Activated CD4-positive, alpha-beta memory T cell treated with anti-CD3 and anti-CD28 coated beads, Interleukin-2, amount 10 ng/mL, durations not matched to agents 7 days and 5 days (primary cell): ENCODE measurements at places on chromosomes 12 and 14. TPM values are rescaled to one million over a fixed set of nuclear protein-coding genes. Genes with fewer than 3 reads are reported as not detected.

DNA sequence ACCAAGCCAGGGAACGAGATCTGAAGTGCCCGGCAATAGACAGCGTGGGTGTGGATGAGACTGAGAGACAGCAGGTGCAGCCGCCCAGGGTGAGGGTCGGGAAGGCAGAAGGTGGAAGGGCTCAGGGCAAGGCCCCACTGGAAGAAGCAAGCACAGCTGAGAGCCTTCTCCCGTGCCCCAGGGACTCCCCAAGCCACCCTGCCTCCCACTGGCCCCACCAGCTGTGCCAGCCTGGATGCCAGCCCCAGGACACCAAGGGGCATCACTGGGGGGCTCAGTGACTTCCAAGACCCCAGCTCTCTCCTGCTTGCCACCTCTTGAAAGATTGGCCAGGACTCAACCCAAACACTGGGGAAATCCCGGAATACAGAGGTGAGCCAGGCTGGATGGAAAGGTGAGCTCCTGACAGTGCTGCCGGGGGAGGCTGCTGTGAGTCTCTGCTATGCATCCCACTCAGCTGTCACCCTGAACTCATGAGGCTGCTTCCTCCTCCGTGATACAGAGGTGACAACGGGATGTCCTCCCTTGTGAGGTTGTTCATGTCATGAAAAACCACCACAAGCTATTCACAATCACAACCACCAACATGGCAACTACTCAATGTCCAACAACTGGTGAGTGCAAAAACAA is 13.8 kb downstream of the TESC start:
- DNase-seq, result no peak
- no peaks in the 10 kb centered on the region for H3K27me3 ChIP-seq
- no peak overlapping the region for H3K4me3 ChIP-seq
- no peak overlapping the region for H3K27ac ChIP-seq

DNA sequence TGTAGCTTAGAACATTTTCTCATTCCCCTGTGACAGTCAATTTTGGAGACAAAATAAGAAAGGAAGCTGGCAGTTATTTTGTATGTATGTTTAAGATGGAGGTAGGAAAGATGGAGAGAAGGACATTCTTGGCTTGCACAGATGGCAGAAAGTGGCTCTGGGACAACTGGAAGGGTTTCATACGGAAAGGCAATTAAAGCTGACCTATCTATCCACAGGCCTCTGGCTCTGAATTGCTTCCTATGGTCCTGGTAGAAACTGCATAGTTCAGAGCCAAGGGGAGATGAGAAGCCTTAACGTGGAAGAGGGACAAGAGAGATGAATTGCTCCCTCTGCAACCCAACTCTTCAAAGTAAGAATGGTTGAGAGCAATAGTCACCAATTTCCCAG is 8.0 kb upstream of the NPFF start:
- DNase-seq, result no peak
- peaks cover 4% of the 10 kb centered on the region for H3K4me1 ChIP-seq
- no peak overlapping the region for H3K27ac ChIP-seq
- H3K27me3 ChIP-seq, result no peaks in the 10 kb centered on the region

- DNase-seq, result no peak
- H3K27ac ChIP-seq, result no peak overlapping the region
- H3K36me3 ChIP-seq, result peaks cover 52% of the 10 kb centered on the region
- no peak overlapping the region for H3K4me3 ChIP-seq
- no peaks in the 10 kb centered on the region for H3K4me1 ChIP-seq
Observed at GRCh38 chr12:132056320-132056719, 87.8 kb downstream of the DDX51 start.

GRCh38 chr12:64603183-64603841 is 7.0 kb upstream of the RASSF3 start:
- no peak overlapping the region for H3K4me3 ChIP-seq
- no peaks in the 10 kb centered on the region for H3K27me3 ChIP-seq
- DNase-seq, result no peak
- H3K27ac ChIP-seq, result no peak overlapping the region

DNA sequence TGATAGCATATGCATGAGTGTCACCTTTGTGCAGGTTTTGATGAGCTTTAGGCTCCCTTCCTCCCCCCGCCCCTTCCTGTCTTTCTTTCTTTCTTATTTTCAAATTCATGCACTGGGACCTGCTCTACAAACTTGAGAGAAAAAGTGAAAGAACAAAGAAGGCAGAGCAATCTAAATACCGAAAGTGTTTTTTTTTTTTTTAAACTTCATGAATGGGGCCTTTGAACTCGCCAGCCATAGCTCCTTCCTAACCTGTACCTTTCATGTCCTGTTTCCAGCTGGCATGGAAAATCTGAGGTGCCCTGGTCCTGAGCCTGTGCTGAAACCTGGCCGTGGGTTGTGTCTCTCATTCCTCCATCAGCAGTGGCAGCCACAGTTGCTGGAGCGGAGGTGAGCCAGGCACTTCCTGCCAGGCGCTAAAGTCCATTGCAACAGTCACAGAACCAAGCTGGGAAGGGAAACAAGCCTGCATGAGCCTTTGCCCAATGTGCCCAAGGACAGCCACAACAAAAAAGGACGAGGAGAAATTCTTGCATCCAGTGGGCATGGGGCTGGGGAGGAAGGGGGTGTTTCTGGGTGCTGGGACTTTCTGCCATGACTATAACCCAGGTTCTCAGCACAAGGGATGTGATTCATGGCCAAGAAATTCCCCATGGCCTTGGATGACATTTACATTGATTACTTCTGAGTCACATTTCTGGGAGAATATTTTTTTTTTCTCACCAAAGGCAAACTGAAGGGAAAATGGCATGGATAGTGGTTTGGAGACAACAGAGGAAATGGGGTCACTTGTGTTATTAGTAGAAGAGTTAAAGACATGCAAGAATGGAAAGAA is 102.7 kb downstream of the TMEM30B start:
- DNase-seq, result peak; percentile 44
- peak overlapping the region; percentile 87 for H3K27ac ChIP-seq
- peak overlapping the region; percentile 74 for H3K4me3 ChIP-seq
- H3K27me3 ChIP-seq, result no peaks in the 10 kb centered on the region
- H3K36me3 ChIP-seq, result no peaks in the 10 kb centered on the region

The NKX2-1 gene
- not detected for total RNA-seq

The TGM1 gene
- total RNA-seq, result 4.0 TPM

The MEG3 gene
- total RNA-seq, result not detected

DNA sequence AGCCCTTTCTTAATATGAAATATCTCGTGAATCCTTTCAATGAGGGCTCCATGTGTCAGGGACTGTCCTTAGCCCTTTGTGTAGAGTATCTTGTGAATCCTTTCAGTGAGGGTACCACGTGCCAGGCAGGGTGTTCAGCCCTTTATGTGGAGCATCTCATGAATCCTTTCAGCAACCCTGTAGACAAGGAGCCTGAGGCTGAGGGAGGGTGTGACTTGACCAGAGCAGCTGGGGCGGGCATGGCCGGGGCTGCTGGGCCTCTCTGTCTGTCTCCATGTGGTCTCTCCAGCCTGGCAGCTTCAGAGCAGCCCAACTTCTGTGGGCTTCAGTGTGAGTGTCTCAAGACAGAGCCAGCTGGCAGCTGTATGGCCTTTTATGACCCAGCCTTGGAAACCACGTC is 140.2 kb downstream of the AACS start:
- H3K36me3 ChIP-seq, result no peaks in the 10 kb centered on the region
- H3K4me1 ChIP-seq, result peaks cover 4% of the 10 kb centered on the region
- no peak for DNase-seq

GRCh38 chr12:58028294-58028693 is 86.9 kb downstream of the ATP23 start:
- no peaks in the 10 kb centered on the region for H3K4me1 ChIP-seq
- peaks cover 2% of the 10 kb centered on the region for H3K27me3 ChIP-seq
- no peak overlapping the region for H3K4me3 ChIP-seq
- H3K36me3 ChIP-seq, result no peaks in the 10 kb centered on the region
- H3K27ac ChIP-seq, result no peak overlapping the region

DNA sequence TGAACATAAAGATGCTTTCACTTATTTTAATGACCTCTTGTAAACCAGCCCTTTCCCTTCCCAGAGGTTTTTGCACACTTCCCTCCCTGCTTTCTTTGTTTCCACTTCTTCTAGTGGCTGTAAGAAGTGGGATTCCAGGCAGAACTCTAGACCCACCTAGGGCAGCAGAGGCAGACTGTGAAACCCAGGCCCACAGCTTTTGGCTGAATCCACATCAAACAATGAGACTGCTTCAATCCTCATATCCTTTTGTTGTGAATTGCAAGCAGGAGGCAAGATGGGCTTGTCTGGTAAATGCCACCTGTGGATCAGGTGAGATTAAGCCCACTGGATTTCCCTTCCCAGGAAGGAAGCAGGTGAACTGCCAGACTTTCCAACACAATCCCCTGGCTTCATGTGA is 12.8 kb downstream of the CCDC177 start:
- no peak for DNase-seq
- no peaks in the 10 kb centered on the region for H3K4me1 ChIP-seq
- H3K27ac ChIP-seq, result no peak overlapping the region
- H3K4me3 ChIP-seq, result no peak overlapping the region
- H3K27me3 ChIP-seq, result peaks cover 60% of the 10 kb centered on the region
- no peaks in the 10 kb centered on the region for H3K36me3 ChIP-seq

The KITLG gene
- total RNA-seq, result not detected

The TMEM260 gene
- total RNA-seq, result 19.4 TPM

DNA sequence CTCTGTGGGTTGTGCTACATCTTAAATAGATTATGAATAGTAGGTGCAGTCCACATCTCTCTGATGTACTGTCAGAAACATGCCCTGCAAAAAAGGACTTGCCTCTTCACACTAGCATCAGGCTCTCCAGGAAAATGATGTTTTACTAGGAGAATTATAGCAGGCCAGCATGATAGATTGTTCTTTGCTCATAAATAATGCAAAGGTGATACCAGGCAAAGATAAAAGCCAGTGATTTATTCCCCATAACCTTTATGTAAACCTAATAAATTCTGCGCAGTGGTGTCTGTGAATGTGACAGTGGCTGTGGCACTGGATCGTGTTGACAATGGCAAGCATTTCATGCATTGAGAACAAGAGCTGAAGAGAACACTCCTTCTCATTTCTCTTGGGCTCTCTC is 646.5 kb upstream of the SEL1L start:
- no peaks in the 10 kb centered on the region for H3K4me1 ChIP-seq
- H3K4me3 ChIP-seq, result no peak overlapping the region
- H3K36me3 ChIP-seq, result no peaks in the 10 kb centered on the region
- no peaks in the 10 kb centered on the region for H3K27me3 ChIP-seq
- DNase-seq, result no peak

DNA sequence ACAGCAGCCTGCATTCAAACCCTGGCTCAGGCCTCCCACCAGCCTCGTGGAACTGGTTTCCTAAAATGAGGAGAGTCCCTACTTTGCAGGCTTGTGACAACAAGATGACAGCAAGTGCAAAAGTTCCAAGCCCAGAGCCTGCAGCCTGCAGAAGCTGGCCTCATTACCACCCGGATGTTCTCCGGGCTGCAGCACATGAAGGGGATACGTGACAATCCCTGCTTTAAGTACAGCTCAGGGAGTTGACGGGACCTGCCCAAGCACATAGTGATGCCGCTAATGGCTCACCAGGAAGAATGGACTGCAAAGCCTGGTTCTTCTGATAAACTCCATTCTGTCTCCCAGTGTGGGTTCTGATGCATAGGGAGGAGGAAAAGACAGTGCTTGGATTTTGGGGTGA is 15.0 kb downstream of the SSH1 start:
- peaks cover 40% of the 10 kb centered on the region for H3K4me1 ChIP-seq
- H3K27ac ChIP-seq, result peak overlapping the region; percentile 10
- H3K36me3 ChIP-seq, result peaks cover 64% of the 10 kb centered on the region

DNA sequence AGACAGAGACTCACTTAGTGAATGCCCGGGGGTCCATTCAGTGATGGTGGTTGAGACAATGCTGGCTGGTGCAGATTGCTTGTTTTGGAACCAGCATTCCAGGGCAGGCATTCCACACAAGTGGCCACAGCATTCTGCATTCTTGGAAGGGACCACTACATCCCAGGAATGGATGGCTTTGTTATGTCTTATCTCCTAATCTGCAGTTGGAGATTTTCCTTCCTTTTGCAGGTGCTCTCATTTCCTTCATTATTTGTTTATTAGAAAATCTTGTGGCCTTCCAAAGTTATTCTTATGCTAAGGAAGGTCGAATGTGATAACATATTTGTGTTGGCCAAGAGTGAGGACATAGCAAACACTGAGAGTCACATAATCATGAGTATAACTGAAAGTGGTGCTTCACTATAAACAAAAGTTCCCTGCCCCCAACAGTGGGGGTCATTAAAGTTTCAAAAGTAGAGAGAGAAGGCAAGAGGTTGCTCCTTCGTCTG is 66.0 kb downstream of the BMP4 start:
- peaks cover 9% of the 10 kb centered on the region for H3K4me1 ChIP-seq
- peaks cover 5% of the 10 kb centered on the region for H3K27me3 ChIP-seq
- DNase-seq, result no peak
- no peaks in the 10 kb centered on the region for H3K36me3 ChIP-seq

- DNase-seq, result no peak
- no peaks in the 10 kb centered on the region for H3K27me3 ChIP-seq
- H3K4me3 ChIP-seq, result no peak overlapping the region
- no peak overlapping the region for H3K27ac ChIP-seq
- H3K36me3 ChIP-seq, result no peaks in the 10 kb centered on the region
- H3K4me1 ChIP-seq, result no peaks in the 10 kb centered on the region
Observed at GRCh38 chr14:90535556-90536090, 138.8 kb downstream of the CALM1 start.

The OR4E2 gene
- 0.25 TPM for total RNA-seq

- no peaks in the 10 kb centered on the region for H3K4me1 ChIP-seq
- no peak overlapping the region for H3K4me3 ChIP-seq
- no peaks in the 10 kb centered on the region for H3K27me3 ChIP-seq
- H3K27ac ChIP-seq, result no peak overlapping the region
- no peak for DNase-seq
Observed at GRCh38 chr12:70876952-70877351, 43.6 kb downstream of the PTPRR start.

GRCh38 chr14:37262649-37263048 is 64.9 kb downstream of the MIPOL1 start:
- no peaks in the 10 kb centered on the region for H3K36me3 ChIP-seq
- H3K4me3 ChIP-seq, result no peak overlapping the region
- no peak for DNase-seq
- no peaks in the 10 kb centered on the region for H3K4me1 ChIP-seq
- no peak overlapping the region for H3K27ac ChIP-seq

- no peak for DNase-seq
- H3K4me1 ChIP-seq, result no peaks in the 10 kb centered on the region
- H3K4me3 ChIP-seq, result no peak overlapping the region
- no peak overlapping the region for H3K27ac ChIP-seq
Observed at GRCh38 chr12:109532721-109533486, 40.4 kb downstream of the MMAB start.

DNA sequence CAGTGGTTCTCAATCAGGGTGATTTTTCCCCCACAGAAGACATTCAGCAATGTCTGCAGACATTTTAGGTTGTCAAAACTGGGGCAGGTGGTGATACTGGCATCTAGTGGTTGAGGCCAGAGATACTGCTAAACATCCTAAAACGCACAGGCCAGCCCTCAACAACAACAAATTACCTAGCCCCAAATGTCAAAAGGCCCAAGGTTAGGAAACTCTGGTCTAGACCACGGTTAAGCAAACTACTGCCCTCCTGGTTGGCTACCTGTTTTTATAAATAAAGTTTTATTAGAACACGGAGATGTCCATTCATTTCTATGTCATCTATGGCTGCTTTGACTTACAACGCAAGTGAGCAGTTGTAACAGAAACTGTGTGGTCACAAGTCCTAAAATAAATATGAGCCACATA is 186.7 kb downstream of the EFCAB11 start:
- H3K4me1 ChIP-seq, result peaks cover 18% of the 10 kb centered on the region
- H3K27me3 ChIP-seq, result peaks cover 7% of the 10 kb centered on the region
- H3K4me3 ChIP-seq, result no peak overlapping the region
- no peaks in the 10 kb centered on the region for H3K36me3 ChIP-seq
- peak; percentile 68 for DNase-seq
- H3K27ac ChIP-seq, result no peak overlapping the region

The IFT81 gene
- 2.6 TPM for total RNA-seq

The SALL2 gene
- 1.8 TPM for total RNA-seq

GRCh38 chr12:76236640-76237039 is 111.6 kb downstream of the BBS10 start:
- DNase-seq, result no peak
- H3K36me3 ChIP-seq, result no peaks in the 10 kb centered on the region
- no peaks in the 10 kb centered on the region for H3K27me3 ChIP-seq
- no peak overlapping the region for H3K4me3 ChIP-seq
